Renal cortex interstitium (tissue), 15 donors: ENCODE measurements at places on chromosomes 5 and 9.

DNA sequence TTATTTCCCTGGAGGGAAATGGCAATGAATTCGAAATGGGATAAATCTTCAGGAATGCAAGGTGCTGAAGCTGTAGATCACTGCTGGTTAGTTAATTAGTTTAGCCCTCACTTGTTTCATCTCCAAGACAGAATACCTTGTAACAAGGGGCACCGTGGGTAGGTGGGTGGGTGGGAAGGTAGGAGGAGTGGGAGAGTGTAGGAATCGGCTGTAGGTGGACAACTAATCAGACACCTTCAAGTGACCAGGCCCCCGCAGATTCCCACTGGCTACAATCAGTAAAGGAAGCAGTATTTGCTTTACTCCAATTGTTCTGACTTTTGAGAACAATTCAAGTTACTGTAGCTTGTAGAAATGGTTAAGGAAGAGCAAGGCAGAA lies 293.7 kb downstream of the TLE1 start:
- DNase-seq: no peak

- no peak for DNase-seq
Measured at GRCh38 chr9:128494108-128494745, 10.3 kb upstream of the GLE1 start.

- DNase-seq: no peak
Measured at GRCh38 chr9:124133727-124134126, 122.2 kb downstream of the LHX2 start.

GRCh38 chr5:126503602-126504104 lies 80.4 kb downstream of the GRAMD2B start:
- no peak for DNase-seq

DNA sequence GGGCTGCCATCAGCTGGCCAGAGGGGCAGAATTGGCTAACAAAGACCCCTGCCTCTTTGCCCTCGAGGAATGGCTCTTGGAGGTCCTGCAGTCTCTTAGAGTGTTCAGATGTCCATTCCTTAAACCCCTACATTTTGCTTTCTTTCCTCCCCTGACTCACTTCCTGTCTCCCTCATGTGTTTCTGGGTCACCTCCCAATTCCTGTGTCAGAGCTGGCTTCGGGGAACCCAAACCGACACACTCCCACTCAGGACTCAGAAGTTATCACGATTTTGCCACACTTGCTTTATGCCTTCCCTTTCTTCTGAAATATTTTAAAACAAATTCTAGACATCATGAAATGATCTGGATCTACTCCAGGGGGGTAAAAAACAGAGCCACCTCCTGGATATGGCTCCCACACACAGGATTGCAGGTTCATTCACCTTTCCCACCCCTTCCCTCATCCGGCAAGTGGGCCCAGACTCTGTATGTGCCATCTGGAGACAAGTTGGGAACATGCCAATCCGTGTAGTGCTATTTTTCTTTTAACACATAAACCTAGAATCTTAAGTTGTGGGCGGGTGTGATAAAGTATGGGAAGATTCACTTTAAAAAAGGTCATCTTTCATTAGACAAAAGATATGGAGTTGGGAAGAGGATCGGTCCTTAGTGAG lies 145.7 kb downstream of the NXNL2 start:
- DNase-seq: no peak

DNA sequence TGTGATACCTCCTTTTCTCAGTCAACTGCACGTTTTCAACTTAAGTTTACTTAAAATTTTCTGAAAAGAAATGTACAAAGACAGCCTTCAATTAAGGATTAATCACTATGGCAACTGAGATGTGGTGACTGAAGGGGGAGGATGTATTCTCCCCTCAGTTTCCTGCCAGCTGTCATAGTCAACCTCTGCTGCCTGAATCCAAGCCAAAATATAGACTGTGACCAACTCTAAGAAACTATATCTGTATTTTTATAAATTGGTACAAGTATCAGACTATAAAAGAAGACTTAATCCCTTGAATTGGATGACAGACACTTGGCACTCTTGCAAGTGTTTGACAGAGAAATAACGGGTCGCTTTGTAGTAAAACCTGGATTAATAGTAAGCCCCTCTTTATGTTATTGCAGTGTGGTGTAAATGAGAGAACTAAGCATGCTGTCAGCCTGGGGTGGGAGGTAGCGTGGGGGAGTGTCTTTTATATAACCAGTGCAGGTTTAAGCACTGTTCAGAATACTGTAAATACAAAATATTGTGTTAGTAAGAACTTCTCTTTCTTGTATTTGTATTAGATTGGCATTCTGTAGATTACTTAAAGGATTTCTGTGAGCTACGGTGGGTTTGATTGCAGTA lies 106.4 kb downstream of the ERCC6L2 start:
- no peak for DNase-seq

DNA sequence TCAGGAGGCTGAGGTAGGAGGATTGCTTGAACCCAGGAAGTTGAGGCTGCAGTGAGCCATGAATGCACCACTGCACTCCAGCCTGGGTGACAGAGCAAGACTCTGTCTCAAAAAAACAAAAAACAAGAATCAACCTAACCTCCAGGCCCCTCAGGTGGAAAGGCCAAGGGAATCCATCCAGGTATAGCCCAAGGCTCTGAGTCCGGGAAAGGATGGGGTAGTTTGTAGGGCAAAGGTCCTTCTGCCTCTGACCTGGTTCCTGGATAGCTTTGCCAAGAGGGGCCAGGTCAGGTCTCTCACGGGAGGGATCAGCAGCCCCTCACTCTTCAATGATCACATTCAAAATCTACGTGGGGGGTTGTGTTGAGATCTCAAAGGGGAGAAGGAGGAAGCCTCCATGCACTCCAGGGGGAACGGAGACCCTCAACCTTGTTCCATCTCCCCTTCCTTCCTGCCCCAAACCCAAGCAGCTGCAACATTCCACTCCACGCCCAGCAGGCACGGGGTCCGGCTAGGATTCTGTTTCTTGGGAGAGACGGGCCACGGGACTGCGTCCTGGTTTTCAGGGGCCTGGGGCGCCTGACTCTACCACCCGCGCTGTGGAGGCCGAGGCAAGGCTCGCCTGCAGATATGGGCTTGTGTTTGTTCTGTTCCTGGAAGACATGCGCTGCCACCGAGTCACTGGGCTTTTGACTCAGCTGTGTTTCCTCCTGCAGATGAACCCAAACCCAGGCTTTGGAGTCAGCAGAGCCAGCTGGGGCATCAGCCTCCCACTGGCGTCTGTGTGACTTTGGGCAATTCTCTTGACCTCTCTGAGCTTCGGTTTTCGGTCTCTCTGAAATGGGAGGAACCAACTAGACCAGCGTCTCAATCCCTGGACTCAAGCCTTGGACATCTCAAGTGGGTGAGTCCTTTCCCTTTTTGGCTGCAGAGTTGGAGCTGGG lies 35.5 kb downstream of the PLPP7 start:
- no peak for DNase-seq

- DNase-seq: no peak
Measured at GRCh38 chr9:21812415-21812814, 10.0 kb downstream of the MTAP start.
